Stimulated activated CD4-positive, alpha-beta T cell treated with anti-CD3 and anti-CD28 coated beads, Interleukin-4, amount 100 ng/mL, for 1 hour (primary cell): ENCODE measurements at places on chromosomes 16 and 17.

GRCh38 chr16:68019167-68019680 lies 3.5 kb upstream of the DPEP2NB start:
- no peak for DNase-seq

DNA sequence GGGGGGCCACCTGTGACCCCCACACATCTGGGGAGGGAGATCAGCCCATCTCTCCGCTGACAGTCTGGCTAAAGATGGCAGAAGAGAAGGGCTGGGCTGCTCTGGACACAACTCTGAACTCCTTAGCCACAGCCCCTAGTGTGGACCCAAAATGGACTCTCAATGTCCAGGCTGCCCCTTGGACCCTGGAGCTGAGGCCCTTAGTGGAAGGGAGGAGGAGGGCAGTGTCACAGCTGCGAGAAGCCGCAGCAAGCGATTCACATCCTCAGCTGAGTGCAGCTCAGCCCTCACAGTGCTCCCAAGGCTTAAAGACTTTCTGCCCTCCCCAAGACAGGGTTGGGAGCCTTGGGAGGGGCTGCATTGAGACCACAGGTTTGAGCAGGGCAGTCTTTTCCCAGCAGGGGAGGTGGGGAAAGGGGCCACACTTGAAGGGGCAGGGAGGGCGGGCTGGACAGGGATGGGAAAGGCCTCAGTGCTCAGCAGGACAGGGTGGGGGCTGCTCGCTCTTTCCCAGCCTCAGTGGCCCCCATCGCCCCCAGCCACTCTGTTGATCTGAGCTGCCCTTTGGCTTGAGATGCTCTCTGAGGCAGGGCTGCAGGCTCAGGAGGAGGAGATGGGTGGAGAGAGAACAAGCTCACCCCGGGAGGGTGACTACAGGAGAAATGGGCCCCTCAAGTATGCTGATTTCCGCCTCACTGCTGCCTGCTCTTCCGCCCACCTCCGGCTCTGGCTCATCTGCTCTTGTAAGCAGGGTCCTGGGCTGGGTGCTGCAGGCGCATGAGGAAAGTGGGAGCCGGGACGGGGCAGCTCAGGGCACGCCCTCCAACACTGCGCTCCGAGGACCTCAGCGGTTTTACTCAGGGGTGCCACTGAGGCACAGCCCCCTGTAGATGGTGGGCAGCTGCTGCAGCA lies 50.9 kb upstream of the MTSS2 start:
- DNase-seq: peak; percentile 13

DNA sequence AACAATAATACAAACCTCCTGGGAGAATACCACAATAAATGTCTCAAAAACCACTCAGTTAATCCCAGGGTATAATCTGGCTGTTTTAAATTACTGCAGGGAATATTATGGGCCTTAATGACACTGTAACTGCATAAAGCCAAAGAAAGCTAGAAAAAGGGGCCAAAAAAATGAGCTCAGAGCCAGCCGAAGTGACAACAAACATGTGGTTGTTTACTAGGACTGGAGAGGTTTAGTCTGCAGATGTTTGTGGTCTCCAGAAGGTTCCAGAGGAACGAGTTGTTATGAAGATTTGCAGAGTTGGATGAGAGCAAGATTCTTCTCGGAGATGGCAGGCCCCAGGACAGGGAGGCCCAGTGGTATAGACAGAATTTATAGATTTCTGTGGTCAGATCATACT lies 97.1 kb upstream of the AKTIP start:
- no peak for DNase-seq

DNA sequence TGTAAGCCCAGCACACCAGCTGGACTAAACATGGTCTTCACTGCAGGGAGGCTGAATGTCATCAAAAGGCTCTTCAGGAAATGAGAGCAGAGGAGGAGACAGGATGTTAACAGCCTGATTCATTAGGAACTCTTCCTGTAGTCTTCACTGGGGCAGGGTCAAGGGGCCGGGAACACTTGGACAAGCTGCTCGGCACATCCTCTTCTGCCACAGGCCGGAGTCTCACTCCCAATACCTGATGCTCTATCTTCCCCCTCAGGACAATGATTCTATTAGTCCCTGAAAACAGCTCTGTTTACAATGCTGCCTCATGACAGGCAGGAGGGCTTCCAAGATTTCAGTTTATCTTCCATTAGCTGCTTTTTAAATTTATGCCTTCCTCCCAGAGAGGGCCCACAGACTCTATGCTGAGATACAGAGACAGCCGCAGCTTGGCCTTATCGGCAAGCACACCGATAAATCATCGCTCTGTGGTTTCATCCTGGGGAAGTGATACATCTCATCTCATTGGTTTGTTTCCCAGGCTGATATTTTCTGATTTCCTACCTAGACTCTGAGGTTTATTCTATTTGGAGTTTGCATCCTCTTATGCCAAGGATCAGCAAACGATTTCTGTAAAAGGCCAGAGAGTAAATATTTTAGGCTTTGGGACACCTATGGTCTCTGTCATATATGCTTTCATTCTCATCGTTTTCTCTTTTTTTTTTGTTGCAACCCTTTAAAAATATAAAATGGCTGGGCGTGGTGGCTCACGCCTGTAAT lies 214.0 kb upstream of the ASIC2 start:
- no peak for DNase-seq

DNA sequence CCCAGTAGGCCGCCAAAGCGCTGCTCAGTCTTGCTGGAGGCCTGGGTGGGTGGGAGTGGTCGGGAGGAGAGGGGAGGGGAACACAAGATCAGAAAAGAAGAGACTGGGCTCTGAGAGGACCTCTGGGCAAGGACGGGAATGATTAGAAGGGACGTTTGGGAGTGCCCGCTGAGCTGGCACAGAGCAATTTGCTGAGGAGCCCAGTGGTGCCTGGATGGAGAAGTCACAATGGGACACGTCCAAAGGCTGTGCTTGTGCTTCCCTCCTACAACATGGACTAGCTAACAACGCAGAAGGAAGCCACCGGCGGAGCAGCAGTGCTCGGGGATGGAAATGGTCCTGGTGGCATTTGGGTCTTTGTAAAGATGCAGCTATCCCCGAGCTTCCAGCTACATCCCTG lies 45.6 kb upstream of the CACNG4 start:
- DNase-seq: no peak

GRCh38 chr17:65966072-65966695 lies 225.7 kb downstream of the CEP112 start:
- no peak for DNase-seq
